ENCODE measurements at places on chromosomes 4 and X.

- no peak for DNase-seq
These were observed 464.1 kb upstream of the TRAM1L1 start for GRCh38 chr4:117549524-117549923.

- no peak for DNase-seq
These were observed 97.9 kb upstream of the DDIT4L start for GRCh38 chr4:100288161-100288560.

- DNase-seq = no peak
These were observed 27.5 kb upstream of the CPLX1 start for GRCh38 chr4:853416-853781.

- no peak for DNase-seq
These were observed 2493.3 kb downstream of the ARAP2 start for GRCh38 chr4:33751050-33751449.

- no peak for DNase-seq
These were observed 15.4 kb downstream of the STOX2 start for GRCh38 chr4:183920512-183920911.

- DNase-seq = no peak
These were observed 40.5 kb downstream of the BBS12 start for GRCh38 chr4:122772986-122773385.
